ENCODE measurements at places on chromosomes 13 and 19. TPM values are rescaled to one million over a fixed set of nuclear protein-coding genes. Genes with fewer than 3 reads are reported as not detected.

The ZNF534 gene
- total RNA-seq: not detected

The CNMD gene
- total RNA-seq: not detected

GRCh38 chr13:108281901-108282300 is 12.4 kb downstream of the TNFSF13B start:
- no peak overlapping the region for H3K27ac ChIP-seq
- H3K4me1 ChIP-seq: no peaks in the 10 kb centered on the region
- no peak overlapping the region for H3K4me3 ChIP-seq
- no peaks in the 10 kb centered on the region for H3K27me3 ChIP-seq
- no peaks in the 10 kb centered on the region for H3K36me3 ChIP-seq

- no peaks in the 10 kb centered on the region for H3K4me1 ChIP-seq
- H3K36me3 ChIP-seq: no peaks in the 10 kb centered on the region
- H3K27ac ChIP-seq: no peak overlapping the region
- no peak overlapping the region for H3K4me3 ChIP-seq
Measured at GRCh38 chr13:100361504-100361903, 227.1 kb downstream of the GGACT start.

DNA sequence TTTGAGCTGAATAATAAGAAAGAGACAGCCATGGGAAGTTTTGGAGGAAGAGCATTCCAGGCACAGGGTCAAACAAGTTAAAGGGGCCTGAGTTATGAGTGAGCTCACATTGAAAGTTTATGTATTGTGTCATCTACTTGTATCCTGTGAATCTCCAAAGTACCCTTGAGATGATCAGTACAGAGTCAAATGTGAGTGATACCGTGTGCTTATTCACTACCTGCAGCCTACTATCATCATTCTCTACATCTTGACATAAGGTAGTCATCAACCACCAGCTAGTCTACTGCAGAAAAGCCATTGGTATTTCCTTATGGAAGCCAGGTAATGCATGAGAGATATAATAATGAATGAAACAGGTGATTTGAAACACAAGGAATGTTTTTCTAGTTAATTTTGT is 3.0 kb upstream of the KCTD12 start:
- H3K4me1 ChIP-seq: peaks cover 22% of the 10 kb centered on the region
- H3K36me3 ChIP-seq: no peaks in the 10 kb centered on the region
- DNase-seq: no peak
- no peak overlapping the region for H3K27ac ChIP-seq

DNA sequence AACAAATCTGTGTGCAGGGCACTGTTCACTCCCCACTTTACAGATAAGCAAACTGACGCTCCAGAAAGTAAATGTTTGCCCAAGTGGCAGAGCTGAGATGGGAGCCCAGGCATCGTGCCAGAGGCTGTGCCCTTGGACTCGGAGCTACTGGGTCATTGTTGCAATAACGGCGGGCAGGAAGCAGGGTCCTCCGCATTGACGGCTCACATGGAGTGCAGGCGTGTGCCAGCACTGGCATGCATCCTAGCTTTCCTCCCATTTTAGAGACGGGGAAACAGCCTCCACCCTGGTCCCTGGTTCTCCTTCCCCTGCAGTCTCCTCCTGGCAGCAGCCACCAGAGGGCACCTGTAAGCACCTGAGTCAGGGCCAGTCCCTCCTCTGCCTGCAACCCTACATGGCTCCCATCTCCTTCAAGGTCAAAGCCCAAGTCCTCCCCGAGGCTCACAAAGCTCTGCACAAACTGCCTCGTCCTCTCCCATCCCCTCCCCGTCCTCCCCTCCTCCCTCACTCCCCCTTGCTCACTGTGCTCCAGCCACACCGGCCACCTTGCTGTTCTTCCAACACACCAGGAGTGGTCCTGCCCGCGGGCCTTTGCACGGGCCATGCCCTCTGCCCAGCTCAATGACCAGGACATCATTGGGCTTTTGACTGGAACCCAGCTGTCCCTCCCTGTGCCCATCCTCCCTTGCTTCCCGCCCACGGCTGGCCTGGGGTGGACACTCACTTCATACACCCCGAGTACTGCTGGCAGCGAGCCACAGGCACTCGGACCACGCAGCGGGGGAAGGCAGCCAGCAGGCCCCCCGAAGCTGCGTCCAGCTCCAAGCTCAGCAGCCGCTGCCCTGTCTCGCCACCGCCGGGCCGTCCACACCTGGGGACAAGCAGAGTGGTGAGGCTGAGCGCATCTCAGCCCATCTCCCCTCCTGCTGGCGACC is 7.7 kb upstream of the LRG1 start:
- no peak overlapping the region for H3K27ac ChIP-seq
- H3K36me3 ChIP-seq: no peaks in the 10 kb centered on the region
- no peak for DNase-seq
- H3K4me3 ChIP-seq: no peak overlapping the region
- H3K4me1 ChIP-seq: no peaks in the 10 kb centered on the region

The SLC35E1 gene
- total RNA-seq: 46.8 TPM

The ZNF208 gene
- total RNA-seq: 2.9 TPM

DNA sequence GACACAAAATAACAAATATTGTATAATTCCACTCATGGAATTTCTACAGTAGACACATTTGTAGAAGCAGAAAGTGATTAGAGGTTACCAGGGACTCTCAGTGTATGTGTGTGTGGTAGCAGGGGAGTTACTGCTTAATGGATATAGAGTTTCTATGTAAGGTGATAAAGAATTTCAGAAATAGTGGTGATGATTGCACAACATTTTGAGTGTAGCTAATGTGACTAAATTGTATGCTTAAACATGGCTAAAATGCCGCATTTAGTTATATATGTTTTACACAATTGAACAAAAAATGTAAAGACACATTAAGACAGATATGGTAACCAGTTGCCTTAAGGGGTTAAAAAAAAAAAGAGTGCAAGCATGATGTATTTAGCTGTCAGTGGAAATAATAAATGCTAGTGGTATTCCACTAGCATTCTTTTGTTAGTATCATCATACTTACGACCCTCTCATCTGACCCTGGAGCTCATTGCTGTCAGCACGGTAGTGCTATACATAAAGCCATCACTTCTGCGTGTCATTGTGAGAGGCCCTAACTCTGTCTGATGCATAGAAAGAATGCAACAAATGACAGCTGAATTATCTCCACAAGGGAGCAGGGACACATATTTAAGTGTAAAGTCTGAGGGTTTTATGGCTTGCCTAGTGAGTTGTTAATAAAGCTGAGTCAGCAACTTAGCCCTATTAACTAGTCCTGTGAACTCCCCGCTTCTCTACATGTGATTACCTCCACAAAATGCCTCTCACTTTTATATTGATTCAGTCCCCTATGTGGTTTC is 134.1 kb upstream of the RXFP2 start:
- no peaks in the 10 kb centered on the region for H3K27me3 ChIP-seq
- H3K27ac ChIP-seq: no peak overlapping the region
- H3K36me3 ChIP-seq: no peaks in the 10 kb centered on the region
- no peak for DNase-seq

DNA sequence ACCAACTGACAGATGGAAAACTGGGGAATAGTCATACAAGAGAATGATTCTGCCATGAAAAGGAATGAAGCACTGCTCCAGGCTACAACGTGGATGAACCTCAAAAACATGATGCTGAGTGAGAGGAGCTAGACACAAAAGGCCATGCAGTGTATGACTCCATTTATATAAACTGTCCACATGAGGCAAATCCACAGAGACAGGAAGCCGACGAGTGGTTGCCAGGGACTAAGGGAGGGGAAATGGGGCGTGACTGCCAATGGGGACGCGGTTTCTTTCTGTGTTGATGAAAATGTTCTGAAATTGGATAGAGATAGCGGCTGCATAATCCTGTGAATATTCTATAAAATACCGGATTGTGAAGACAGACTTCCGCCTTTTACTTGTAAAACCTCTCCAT is 10.2 kb downstream of the SMIM7 start:
- no peak for DNase-seq
- peaks cover 76% of the 10 kb centered on the region for H3K36me3 ChIP-seq
- no peak overlapping the region for H3K4me3 ChIP-seq
- no peaks in the 10 kb centered on the region for H3K27me3 ChIP-seq
- H3K4me1 ChIP-seq: no peaks in the 10 kb centered on the region

DNA sequence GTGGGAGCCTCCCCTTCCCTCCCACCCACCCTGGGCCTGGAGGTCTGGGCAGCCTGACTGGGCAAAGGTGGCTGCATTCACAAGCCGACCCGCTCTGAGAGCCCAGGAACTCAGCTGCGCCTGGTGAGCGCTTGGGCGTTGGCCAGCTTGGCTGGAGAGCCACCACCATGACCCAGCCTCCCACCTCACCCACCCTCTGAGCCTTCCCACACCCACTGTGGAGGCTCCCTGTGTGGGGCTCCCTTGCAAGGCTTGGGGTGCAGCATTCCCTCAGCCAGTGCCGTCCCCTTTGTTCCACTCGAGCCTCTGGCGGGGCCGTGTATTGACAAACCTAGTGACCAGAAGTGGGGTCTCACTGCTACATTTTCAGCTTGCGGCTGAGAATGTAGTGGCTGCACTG is 15.0 kb upstream of the QTRT1 start:
- peaks cover 92% of the 10 kb centered on the region for H3K36me3 ChIP-seq
- H3K4me1 ChIP-seq: no peaks in the 10 kb centered on the region
- no peaks in the 10 kb centered on the region for H3K27me3 ChIP-seq

The NEK5 gene
- not detected for total RNA-seq

GRCh38 chr13:112205990-112206389 is 139.0 kb downstream of the SOX1 start:
- H3K4me1 ChIP-seq: no peaks in the 10 kb centered on the region
- H3K27me3 ChIP-seq: peaks cover 58% of the 10 kb centered on the region
- no peak overlapping the region for H3K27ac ChIP-seq
- no peaks in the 10 kb centered on the region for H3K36me3 ChIP-seq
- H3K4me3 ChIP-seq: no peak overlapping the region

The UQCR11 gene
- 168 TPM for total RNA-seq

- H3K36me3 ChIP-seq: no peaks in the 10 kb centered on the region
- peaks cover 6% of the 10 kb centered on the region for H3K4me1 ChIP-seq
- no peaks in the 10 kb centered on the region for H3K27me3 ChIP-seq
- DNase-seq: no peak
Measured at GRCh38 chr19:36059180-36059910, 4.6 kb downstream of the WDR62 start.

Data from T-cell (primary cell).